ENCODE measurements at places on chromosomes 7 and 10.

- no peak for DNase-seq
These were observed 56.4 kb downstream of the PROSER2 start for GRCh38 chr10:11879387-11880094.

GRCh38 chr10:24343686-24344085 lies 134.7 kb downstream of the KIAA1217 start:
- DNase-seq, result no peak

GRCh38 chr10:101135141-101136006 lies 4.3 kb downstream of the TLX1 start:
- DNase-seq, result no peak

DNA sequence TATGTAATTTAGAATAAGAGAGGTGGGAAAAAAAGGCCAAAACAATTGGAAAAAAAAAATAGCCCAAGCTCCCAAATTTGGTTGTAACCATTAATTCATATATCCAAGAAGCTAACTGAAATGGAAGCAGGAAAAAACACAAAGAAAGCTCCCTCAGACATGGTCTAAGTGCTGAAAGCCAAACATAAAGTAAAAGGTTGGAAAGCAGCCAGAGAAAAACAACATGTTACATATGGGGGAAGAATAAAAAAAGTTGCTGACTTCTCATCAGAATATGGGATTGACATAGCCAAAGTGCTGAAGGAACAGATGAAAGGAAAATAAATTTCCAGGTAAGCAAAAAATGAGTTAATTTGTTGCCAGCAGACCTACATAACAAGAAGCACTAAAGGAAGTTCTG lies 40.3 kb downstream of the PDZD8 start:
- no peak for DNase-seq

GRCh38 chr10:5071411-5072198 lies 22.6 kb upstream of the AKR1C3 start:
- DNase-seq, result peak; percentile 64

DNA sequence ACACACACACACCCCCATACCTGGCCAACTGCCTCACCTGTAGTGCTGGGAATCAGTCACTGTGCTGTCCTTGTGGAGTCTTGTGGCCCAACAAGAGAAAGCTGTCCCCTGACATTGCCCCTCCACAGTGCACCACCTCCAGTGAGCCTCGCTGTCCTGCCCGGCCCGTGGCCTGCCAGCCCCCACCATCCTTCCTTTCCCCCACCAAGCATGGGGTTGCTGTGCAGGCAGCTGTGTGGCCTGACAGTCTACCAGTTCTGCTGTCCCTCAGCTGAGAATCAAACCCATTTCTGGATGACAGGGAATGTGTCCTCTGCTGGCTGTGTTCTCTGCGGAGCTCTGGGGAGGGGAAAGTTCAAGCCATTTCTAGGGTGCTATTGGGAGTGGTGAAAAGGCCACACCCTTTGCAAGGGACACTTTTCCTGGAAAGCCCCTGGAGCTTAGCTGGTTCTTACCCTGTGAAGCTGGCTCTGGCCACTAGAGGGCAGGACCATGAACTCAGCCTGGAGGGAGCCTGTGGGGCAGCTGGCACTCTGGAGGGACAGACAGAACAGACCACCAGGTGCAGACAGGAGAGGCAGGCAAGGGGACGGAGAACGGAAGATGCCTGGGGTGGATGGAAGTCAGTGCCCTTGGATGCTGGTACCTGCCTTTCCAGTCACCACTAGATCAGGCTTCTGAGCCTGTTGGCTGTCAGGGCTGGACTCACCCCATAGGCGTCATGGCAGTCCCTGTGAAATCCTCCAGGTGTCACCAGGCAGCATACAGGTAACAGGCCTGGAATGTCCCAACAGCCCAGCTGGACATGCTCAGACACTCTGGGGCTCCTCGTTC lies 10.5 kb upstream of the MTPAP start:
- peak; percentile 1 for DNase-seq

DNA sequence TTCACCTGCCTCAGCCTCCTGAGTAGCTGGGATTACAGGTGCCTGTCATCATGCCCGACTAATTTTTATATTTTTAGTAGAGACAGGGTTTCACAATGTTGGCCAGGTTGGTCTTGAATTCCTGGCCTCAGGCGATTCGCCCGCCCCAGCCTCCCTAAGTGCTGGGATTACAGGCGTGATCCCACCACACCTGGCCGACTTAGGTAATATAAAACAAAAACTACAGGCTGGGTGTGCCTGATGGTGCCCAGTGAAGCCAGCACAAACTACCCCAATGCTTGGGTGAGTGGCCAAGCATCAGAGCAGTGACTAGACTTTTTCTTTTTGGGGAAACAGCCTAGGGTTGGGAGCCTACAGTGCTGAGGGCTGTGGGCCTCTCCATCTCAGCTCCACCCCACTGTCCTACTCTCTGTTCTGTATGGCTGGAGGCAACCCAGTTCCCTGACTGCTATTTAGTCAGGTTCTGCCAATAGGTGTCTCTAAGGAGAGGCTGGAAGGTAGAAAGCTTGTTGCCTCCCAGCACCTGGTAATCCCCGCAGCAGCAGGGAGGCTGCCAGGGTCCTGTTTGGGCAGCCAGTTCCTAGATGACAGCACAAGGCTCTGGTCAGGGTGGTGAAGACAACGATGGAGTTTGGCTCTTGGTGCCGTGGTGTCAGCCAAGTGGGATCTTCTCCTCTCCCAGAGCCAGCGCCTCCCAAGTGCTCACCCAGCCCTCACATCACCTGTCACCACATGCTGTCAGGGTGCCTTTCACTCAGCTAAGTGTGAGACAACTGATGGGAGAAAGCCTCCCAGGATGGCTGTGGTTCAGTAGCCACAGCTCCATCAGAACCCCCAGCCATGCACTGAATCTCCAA lies 10.4 kb upstream of the NACAD start:
- no peak for DNase-seq

GRCh38 chr7:26648554-26648953 lies 215.8 kb downstream of the SKAP2 start:
- no peak for DNase-seq

- DNase-seq, result no peak
These were observed 16.8 kb downstream of the DOCK1 start for GRCh38 chr10:126921974-126922525.

- no peak for DNase-seq
These were observed 71.2 kb upstream of the AOAH start for GRCh38 chr7:36795451-36796021.

DNA sequence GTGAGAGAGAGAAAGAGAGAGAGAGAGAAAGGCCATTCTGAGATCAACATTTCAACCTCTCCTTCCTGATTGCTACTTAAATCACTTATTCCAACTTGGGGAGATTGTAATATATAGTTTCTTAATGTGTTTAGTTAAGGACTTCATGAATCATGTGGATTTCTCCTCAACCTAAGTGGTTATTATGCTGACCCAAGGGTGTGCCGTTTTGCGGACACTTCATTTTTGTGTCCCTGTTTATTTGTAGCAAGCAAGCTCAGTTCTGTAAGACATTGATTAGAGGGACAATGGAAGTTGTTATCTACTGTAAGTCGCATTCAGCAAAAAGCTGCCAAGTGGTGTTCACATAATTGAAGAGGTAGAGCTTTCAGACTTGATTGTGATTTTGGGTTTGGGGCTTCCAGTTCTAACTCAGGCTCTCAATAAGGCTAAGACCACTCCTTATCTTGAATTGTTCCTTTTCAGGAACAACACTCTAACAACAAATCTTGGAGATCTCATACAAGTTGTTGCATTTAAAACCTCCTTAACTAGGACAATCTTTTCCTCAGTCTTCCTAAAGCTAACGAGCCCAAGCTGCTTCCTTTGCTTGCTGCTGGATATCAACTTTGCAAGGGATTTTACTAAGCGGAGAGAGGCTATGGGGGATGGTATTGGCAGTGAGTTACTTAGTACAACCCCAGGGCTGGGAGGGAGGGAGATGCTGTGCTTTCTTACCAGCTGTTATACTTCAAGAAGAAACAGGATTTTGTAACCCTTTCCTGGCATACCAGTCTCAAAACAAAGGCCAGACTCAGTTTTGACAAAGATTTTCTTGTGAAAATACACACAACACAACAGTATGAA lies 19.8 kb upstream of the COL1A2 start:
- no peak for DNase-seq

DNA sequence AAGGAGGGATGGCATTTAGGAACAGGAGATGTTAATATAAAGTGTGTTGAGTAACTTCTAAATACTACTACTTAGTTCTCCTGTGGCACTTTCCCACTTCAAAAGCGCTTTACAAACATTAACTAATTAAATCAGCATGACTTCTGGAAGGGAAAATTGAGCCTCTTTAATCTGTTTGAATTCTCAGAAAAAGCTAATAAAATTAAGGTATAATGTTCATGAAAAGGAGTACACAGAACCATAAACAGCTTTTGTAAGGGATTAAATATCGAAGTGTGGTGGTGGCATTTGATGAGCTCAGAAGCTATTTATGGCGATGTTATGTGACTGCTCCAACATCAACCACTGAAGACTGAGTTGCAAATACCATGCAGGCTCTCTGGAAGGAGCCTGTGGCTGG lies 10.2 kb upstream of the VAX1 start:
- DNase-seq, result no peak

- no peak for DNase-seq
These were observed 745 bp downstream of the SLC16A9 start for GRCh38 chr10:59708816-59709394.

GRCh38 chr7:106504645-106505044 lies 156.3 kb downstream of the CCDC71L start:
- DNase-seq, result no peak

GRCh38 chr7:37337522-37337921 lies 111.1 kb downstream of the ELMO1 start:
- no peak for DNase-seq

- no peak for DNase-seq
These were observed 8.4 kb downstream of the FAM237B start for GRCh38 chr7:90312745-90313144.

DNA sequence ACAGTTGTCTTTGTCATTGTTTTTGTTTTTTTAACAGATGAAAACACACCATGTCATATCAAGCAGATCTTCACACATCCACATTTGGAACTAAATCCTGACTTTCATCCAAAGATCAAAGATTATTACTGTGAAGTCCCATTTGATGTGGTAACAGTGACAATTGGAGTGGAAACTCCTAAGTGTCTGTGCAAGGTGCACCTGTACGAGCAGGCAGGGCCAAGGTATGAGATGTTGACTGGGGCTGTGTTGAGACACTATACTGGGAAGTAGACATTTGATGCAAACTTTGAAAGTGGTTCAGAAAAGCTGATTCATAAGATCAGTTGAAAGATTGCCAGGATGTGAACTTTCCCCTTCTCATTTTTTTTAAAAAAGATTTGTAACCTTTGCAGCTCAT lies 152.3 kb downstream of the CPED1 start:
- DNase-seq, result no peak

DNA sequence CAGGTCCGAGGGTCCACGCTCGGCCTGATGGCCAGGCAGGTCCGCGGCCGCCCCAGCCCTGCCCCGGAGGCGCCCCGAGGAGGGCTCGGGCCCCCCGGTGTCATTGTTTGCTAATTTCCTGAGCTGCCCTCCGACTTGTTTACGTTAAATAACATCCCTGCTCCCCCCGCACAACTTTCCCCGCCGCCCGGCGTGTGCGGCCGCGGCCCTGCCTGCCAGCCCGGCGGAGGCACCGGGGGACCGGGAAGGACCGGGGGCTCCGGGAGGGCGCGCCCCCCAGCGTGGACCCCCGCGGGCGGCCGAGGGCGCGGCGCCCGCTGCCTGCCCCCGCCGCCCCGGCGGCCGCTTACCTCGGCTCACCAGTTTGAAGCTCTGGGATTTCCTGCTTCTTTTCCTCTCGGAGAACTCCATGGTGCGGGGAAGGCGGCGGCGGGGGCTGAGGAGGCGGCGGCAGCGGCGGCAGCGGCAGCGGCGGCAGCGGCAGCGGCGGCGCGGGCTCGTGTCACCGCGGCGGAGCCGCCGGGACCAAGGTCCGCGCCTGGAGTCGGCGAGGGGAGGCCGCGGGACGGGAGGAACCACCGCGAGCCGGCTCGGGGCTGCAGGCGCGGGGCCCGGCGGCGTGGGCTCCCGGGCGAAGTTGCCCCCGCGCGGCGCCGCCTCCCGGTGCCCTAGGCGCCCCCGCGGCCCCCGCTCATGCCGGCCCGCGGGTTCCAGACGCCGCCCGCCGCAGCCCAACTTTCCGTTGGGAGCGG lies 515 bp downstream of the BEND7 start:
- DNase-seq, result no peak

DNA sequence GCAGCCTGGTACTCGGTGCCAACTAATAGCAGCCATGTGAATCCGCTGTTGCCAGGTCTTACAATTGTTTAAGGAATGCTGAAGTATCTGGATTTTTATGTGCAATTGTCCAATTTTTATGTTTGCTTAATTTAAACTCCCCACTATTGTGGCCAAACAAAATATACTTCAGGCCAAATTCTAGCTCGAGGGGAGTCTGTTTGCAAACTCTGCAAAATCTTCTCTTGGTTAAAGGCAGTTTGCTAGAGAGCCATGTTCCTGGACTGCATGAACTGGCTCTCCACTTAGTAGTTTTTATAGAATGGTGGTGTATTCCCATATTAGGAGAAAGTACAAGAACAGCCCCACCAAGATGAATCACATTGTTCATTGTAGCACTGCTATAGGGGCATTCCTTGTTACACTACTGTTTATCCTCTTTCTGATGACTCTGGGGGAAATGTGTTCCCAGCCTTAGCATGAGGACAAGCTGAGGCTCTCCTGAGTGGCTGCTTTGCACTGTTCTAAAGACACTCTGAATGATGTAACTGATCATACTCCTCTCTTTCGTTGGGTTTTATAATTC lies 178.0 kb upstream of the GLI3 start:
- no peak for DNase-seq

DNA sequence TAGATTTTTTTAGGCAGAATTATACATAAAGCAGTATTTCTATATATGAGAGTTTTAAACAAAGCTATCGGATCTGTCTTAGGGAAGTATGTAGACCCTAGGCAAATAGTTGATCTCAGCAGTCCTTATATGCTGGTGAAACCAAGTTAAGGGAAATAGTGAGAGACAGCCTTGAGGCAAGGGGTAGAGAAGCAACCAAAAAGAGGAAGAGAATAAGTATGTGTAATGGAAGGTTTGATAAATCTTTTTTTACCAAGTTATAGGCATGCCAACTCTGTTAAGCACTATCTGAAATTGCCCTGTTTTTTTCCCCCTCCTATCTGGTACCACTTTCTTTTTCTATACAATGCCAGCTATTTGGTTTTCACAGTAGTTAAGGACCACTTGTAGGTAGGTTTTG lies 19.9 kb downstream of the SPAG6 start:
- no peak for DNase-seq

GRCh38 chr10:119281581-119282071 lies 74.3 kb downstream of the GRK5 start:
- DNase-seq, result no peak

DNA sequence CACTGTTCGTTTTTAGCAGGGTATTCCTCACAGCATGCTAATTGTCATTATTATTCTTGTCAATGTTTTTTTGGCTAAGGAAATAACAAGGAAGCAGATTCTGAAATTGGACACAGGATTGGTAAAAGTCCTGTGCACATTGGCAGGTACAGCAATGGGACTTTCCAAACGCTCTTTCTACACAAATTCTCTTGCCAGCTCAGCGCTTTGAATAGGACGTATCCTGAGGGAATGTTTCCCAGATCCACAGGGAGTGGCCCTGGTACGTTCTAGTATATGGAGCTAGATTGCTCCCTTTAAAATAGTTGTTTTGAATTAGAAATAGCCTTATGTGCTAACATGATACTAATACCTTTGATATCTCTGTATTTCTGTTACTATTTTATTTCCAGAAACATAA lies 82.8 kb upstream of the GRB10 start:
- DNase-seq, result no peak

GRCh38 chr7:32091608-32092210 lies 21.5 kb upstream of the PDE1C start:
- no peak for DNase-seq

Measured in NCI-H526 treated with DMSO at 0.1 percent for 48 hours (cell line).